ENCODE measurements at places on chromosomes 6 and 20.
A peak's percentile ranks its signal among the peaks of the same experiment; 100 is the strongest.

- no peak for DNase-seq
Measured at GRCh38 chr6:33114406-33114805, 38.6 kb downstream of the HLA-DPB1 start.

DNA sequence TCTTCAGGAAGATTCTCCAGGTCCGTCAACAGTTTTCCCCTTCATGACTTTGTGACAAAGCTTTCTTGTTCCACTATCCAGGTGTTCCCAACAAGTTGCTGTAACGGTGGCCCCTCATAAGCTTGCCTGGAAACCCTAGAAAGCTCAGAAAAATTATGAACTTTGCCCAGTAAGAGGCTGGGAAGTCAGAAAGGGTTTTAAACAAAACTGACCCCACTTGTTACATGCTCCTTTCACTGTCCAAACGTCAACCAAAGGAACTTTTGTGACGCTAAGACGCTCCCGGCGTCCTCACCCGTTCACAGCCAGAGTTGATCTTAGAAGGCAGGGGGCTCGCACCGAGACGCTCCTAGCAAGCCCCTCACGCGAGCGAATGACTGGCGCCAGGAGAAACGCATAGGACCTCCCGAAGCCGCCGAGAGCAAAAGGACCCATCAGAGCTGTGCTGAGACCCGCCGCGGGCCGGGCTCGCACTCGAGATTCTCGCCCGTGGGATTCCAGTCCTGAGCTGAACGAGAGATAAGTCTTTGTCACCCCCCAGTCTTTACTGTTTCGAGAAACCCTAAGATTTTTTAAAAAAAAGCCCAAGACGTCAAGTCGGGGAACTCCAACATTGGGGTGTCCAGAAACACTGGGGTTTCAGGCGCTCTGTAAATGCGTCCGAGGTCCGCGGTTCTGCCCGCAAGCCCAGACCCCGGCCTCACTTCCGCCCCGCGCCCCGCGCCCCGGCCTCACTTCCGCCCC lies 544 bp upstream of the ACAT2 start:
- peak; percentile 8 for DNase-seq

DNA sequence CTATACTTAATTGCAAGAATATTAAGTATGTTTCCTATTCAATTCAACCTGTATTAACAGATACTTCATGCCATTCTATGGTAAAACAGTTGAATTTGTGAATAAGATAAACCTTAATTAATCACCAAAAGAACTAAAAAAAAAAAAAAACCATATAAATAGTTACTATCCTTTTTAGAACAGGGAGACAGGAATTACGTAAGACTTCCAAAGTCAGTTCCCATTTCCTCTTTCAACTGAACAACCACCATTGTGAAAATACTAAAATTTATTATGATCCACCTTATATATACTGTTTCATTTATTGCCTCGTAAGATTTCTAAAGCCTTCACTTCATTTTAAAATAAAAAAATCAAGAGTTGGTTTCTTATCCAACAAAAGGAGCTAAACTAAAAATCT lies 9.4 kb downstream of the CCNC start:
- no peak for DNase-seq

GRCh38 chr6:157420497-157420896 lies 39.5 kb downstream of the ZDHHC14 start:
- DNase-seq, result no peak

GRCh38 chr6:13767121-13767808 lies 47.1 kb downstream of the MCUR1 start:
- DNase-seq, result peak; percentile 16

DNA sequence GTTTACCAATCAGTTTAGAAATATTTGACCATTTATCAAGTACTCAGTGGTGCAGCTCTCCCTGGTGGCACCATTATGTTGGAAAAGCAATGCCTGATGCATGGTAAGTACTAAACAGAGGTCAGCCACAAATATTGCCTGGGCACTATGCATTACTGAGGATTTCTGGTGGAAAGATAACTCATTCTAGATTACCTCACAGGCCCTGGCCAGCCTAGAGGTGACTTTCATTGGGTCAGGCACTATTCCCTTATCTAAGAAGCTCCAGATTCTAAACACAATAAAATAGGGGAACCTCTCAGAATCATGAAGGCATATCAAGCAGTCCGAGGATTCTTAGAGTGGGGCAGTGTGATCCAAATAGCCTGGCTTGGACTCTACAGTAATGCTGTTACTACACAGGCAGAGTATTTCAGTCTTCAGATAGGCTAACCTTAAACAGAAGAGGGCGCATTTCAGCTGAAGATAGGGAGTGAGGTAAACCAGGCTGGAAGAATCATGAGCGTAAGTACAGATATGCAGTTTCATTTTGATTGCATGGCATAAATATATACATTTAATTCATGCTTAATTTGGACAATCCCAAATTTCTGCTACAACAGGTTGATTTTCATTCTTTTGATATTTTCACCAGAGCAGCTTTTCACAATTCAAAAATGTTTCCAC lies 12.1 kb downstream of the LGSN start:
- no peak for DNase-seq

DNA sequence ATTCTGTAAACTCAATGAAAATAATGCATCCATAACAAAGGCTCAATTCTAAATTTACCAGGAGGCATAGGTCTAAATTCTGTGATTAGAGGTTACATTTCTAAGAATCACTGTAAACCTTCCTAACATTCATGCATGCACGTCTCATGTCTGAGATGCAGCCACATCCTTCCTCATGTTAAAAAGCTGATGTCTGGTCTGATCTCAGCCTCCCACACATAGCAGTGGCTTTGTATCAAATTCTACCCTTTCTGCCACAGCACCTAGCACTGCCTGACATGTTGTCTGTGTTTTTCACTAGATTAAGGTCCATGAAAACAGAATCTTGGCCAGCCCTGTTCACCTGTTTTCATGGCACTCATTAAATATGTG lies 171.1 kb downstream of the WDR27 start:
- DNase-seq, result no peak

- DNase-seq, result no peak
Measured at GRCh38 chr6:129473546-129473945, 236.4 kb downstream of the ARHGAP18 start.

- no peak for DNase-seq
Measured at GRCh38 chr6:170500955-170501590, 52.0 kb downstream of the PSMB1 start.

- DNase-seq, result no peak
Measured at GRCh38 chr6:153966001-153966400, 73.0 kb upstream of the OPRM1 start.

- DNase-seq, result no peak
Measured at GRCh38 chr6:43789447-43789846, 19.4 kb downstream of the VEGFA start.

DNA sequence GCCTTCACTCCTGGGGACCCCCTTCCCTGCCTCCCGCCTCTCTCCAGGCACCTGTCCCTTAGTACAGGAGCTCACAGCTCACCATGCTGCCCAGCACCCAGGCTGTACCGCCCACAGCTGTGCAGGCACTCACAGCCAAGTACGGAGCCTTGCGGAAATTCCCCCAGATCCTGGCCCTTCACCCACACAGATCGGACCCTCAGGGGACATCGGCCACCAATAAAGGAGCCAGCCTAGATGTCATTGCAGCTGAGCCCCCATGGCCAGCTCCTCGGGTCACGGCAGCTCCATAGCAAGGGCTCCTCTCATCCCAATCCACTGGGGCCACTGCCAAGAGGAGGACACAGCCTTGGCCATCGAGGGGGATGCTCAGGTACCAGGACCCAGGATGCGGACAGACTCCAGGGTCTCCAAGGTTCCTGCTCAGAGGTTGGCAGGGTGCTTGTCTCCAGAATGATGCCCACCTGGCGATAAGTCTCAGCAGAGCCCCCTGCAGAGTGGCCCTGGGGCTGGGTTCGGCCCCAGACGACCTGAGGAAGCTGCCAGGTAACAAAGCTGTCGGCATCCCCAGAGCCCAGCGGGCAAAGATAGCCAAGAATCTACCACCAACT lies 82.3 kb downstream of the YTHDF1 start:
- no peak for DNase-seq

Measured in stimulated activated CD8-positive, alpha-beta memory T cell treated with anti-CD3 and anti-CD28 coated beads, Interleukin-15, amount 100 ng/mL, for 48 hours (primary cell).